ACHN (cell line): ENCODE measurements at places on chromosomes 1 and 21.

- peak; percentile 98 for DNase-seq
Observed at GRCh38 chr1:59296358-59297256, at the start of gene FGGY. FGGY (plus strand) TSS chr1:59297094; CDS start chr1:59321550, 24,456 bp downstream.

DNA sequence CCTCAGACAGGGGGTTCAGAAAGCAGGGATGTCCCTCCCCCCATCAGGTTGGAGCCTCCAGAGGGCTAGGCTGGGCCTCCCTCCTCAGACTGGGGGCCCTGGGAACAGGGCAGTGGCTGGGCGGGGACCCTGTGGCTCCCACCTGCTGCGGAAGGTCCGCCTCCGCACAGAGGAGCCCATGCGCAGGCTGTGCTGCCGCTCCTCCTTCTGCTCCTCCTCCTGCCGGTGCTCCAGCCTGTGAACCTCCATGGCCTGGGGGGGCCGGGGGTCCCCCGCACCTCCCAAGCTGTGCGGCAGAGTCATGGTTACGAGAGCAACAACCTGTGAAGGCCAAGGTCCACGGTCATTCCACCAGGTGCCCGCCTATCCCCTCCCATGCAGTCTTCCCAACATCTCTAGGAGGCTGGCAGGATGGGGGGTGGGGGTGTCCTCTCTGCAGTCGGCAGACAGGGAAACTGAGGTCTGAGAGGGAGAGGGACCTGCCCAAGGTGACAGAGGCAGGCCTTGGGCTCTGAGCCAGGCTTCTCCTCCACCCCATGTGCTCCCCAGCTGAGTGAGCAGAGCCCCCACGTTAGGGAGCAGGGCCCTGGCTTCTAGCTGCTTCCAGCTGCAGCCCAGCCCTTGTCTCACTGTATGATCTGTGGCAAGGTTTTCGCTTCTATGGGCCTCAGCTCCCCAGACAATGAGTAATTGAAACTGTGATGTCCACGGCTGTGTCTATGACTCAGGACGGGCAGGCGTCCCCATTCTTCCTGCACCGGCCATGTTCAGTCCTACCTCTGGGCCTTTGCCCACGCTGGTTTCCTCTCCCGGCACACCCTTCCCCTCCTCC, 3.4 kb downstream of the MYOM3 start:
- DNase-seq = peak; percentile 86

DNA sequence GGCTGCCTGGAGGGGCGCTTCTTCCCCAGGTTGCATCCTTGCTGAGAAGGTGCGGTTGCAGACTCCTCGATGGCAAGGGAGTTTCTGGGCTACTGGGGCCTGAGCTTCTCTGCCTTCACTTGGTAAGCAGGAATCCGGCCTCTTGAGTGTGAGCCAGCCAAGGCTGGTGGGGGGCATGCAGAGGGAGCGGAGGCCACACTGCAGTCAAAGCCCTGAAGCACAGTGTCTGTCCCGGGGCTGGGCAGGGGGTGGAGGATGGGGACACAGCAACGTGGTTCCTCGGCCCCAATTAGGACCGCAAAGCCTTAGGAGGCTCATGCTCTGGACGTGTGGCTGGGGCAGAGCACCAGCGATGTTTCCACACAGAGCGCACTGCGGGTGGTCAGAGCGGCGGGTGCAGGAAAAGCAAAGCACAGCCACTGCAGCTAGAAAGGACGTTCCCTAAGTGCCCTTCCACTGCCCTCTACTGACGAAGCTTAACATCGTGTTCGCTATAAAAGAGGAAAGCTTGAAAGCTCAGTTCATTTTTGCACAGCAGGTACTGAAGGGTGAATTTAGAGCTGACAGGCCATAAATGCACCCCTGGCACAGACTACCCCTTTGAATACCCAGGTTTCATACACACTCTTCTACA, 60.7 kb upstream of the COG2 start:
- no peak for DNase-seq

DNA sequence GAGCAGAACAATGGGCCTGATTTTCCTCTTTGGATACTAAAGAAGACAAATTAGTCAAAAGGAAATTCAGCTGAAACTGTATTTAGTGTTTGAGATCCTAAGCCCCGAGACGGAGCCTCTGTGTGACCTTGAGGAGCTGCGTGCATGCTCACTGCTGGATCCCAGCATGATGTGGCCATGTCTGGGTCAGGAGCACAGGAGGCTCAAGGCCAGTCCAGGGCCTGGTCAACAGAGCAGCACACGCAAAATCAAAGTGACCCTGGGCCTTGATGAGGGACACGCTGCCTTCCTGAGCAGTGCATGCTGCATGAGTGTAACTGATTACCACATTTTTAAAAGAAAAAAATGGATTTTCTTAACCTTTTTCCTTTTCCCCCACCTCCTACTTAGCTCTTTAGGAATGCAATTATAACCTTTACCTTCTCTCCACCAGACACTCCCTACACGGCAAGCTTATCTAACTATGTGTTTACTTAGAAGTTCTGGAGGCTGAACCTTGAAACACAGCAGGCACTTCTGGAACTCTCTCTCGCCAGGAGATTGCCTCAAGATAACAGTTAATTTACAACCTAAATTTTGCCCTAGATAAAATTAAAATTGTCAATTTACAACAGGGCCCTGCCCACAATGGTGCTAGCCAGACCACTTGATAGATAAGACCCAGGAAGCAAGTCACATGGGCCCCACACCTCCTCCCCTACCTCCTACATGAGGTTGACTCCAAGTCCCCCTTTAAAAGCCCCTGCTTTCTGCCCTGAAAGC, 144.6 kb downstream of the LRIG2 start:
- no peak for DNase-seq

DNA sequence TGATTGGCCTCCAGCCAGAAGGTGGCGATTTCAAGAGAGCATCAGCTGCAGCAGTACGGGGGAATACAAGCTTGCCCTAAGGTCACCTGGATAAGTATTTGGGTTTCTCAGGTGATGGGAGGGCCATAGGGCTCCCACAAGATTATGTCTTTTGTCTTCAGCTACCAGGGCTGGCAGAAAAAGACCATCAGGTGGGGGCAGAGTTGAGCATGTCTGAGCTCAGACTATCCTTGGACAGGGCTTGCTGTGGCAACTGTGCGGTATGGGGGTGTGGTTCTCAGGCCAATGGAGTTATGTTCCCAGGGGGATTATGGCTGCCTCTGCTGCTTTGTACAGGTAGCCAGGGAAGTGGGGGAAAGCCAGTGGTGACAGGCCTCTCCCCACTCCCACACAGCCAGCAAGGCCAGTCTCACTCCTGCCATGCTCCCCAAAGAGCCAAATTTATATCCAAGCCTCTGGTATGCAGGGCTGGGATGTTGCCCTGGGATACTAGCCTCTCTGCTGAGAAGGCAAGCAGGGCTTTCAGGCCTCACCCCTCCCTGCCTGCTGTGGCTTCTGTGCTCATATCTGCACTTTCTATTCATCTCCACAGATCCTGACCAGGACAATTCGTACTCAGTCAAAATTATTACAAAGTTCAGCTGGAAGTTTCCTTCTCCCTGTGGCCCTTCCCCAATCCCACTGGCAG, 26.6 kb upstream of the CD84 start:
- DNase-seq = no peak

DNA sequence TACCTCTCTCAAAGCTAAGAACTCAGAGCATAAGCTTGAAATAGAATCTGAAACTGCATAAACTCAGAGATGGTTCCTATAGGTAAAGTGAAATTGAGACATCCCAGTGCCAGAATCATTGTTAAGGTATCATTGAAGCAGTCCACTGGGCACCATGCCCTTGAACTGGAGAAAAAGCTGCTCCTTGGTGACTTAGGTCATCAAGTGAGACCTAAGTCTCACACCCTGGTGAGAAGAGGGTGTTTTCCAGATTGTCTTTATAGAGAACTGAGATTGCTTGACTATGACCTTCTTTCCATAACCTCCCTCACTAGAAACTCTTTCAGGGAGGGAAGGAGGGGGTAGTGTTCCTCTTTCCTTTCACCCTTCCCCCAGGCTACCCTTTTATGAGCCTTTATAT, 9.4 kb upstream of the ATP6V1G3 start:
- DNase-seq = no peak

- DNase-seq = peak; percentile 53
Observed at GRCh38 chr1:152777510-152778137, 2.7 kb downstream of the LCE1F start.

DNA sequence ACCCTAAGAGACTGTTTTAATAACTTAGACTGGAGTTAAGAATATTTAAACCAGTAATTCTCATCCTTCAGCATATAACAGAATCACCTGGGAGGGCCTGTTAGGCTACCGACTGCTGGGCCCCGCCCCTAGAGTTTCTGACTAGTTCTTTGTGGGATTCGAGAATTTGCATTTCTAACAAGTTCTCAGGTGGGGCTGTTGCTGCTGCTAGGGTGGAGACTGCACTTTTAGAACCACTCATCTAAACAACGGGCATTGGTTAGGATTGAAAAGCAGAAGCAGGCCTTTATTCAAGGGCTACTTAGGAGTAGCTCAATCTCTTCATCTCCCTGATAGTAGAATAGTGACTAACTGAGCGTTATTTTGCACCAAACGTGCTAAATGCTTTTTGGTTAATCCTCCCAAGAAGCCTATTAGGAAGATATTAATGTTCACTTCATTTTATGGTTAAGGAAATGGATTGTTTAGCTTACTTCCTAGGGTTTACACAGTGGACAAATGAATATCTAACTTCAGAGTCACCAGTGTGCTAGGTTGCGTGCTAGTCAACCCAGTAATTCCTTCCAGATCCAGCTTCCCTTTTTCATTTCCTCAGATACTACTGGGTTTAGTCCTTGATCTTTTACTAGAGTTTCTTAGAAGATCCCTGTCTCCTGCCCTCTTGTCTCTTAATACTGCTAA, 31.1 kb upstream of the UAP1 start:
- no peak for DNase-seq

GRCh38 chr1:26768755-26769154, 19.0 kb upstream of the PIGV start:
- peak; percentile 5 for DNase-seq

DNA sequence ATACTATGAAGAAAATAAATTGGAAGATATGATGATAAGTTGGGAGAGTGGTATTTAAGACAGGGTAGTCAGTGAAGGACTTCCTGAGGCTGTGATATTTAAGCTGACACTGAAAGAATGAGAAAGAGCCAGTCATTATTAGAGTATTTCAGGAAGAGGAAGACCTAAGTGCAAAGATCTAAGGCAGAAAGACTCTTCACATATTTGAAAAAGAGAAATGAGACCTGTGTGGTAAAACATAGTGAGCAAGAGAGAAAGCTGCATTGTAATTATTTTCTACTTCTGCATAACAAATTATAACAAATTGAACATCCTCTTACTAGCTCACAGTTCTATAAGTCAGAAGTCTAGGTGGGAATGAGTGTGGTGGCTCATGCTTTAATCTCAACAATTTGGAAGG, 34.6 kb upstream of the DOCK7 start:
- no peak for DNase-seq

DNA sequence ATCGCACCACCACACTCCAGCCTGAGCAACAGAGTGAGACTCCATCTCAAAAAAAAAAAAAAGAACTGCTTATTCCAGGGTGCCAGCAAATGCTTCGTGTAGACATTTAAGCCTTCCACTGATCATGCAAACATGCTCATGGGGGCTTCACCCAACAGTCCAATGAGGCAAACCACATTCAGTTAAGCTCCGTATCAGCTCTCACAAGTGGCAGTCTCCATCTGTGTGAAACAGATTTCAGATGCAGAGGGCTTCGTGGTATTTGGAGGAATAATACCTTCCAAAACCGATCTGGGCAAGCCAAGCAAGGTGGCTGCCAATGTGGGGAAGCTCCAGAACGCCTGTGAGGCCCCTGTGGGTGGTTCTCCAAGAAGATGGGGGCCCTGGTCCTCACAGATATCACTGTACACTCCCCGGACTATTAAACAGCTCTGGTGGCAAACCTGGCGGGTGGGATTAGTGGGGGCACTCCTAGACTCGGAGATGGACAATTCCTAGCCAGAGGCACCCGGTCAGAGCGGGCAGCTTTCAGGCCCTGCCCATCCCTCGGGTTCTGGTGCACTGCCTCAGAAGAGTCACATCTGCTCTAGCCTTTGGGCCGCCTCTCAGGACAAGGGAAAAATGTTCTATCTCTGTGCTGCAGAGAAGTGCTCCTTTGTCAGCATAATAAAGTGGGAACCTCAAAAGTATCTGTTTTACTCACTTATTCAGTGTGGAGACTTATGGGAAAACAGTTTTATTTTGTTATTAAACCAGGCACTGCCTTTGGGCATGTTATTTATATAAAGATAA, 10.2 kb downstream of the CREG1 start:
- DNase-seq = no peak

DNA sequence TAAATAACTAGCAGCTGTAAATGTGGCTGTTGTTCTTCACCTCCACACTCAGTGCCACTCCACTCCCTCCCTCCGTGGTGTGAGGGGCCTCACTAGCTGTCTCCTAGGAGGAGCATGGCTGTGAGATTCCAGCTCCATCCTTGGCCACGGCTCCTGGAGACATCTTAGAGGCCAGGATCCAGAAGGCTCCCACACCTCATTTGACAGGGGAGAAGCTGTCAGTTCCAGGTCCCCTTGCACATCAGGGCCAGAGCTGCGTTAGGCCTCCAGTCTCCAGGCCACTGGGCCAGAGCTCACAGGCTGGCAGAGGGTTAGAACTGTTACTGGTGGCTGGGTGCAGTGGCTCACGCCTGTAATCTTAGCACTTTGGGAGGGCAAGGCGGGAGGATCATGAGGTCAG, 15.0 kb downstream of the PCSK9 start:
- no peak for DNase-seq

GRCh38 chr1:88150330-88150729, 533.7 kb upstream of the PKN2 start:
- no peak for DNase-seq

GRCh38 chr1:11792106-11792505, 13.7 kb downstream of the MTHFR start:
- DNase-seq = no peak

DNA sequence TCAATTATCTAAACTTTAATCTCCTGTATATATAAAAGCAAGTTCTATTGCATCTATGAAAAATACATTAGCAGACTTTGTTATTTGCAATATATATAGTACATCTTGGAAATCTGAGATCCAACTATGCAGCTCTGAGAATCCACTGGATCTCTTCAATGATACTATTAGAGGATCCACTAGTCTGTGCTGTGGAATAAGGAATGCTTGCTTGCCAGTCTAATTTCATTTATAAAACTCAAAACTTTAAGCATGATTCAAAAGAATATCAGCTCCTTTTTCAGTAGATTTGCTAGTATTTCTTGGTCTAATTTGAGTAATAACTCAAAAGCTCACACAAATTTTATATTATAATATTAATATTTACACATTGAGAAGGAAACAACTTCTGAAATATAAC, 115.1 kb downstream of the SPATA6 start:
- DNase-seq = no peak

DNA sequence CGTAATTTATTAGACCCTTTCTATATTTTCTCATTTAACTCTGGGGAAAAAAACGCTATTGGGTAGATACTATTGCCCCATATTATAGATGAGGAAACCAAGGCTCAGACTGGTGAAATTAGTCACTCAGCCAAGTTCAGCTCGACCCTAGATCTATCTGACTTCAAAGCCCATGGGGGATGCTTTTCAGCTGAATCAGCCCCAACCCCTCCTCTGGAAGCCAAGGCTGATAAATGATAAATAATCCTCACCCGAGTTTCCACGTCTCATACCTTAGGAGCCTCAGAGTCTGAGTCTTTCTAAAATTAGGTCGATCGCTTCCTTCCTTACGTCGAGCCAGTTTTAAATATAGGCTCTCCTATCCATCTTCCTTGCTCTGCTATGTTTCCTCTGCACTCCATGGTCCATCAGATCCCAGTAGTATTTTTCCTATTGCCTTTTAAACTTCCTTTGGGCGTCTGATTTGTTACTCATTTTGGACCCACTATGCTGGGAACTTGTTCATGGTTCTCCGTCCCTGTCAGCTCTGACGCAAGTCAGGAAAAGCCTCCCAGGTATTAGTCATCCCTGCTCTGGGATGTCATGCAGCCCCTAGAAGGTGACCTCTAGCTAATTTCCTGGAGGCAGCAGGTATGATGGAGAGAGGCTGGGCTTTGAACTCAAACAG, 122.8 kb downstream of the PLPP3 start:
- no peak for DNase-seq
